Glomerular endothelial cell (primary cell): ENCODE measurements at places on chromosomes 5 and 9. TPM values are rescaled to one million over a fixed set of nuclear protein-coding genes. Genes with fewer than 3 reads are reported as not detected.

DNA sequence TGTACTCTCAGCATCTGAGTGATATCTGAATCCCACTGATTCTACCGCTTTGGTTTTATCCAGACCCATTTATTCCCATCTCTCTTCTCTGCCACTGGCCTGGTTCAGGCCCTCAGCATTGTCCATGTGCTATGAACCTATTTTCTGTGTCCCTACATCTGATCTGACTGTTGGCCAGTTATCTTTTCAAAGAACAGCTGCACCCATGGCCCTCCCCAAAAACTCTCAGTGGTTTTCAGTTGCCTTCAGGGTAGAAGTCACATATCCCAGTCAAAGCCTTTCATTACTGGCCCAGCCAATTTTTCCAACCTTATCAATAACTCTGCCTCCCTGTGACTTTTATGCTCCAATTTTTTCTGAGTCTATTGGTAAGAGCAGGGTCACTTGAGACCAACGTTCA lies 297.0 kb downstream of the TRIM32 start:
- no peak for DNase-seq

GRCh38 chr9:97980479-97980803 lies 2.7 kb upstream of the ANP32B start:
- no peak for DNase-seq

DNA sequence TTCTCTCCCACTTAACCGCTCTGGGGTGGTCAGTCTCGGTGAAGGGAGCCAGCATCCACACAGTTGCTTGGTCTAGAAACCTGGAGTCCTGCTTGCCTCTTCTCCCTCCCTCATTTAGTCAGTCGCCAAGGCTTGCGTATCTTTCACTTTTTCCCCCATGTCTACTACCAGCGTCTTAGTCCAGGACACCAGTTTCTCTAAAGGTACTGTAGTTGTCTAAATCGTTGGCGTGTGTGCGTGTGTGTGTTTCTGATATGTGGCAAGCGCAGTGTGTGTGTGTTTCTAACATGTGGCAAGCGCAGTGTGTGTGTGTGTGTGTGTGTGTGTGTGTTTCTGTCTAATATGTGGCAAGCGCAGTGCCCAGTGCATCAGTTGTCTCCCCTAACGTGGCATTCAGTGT lies 641 bp downstream of the ATP6V1G1 start:
- DNase-seq, result no peak

DNA sequence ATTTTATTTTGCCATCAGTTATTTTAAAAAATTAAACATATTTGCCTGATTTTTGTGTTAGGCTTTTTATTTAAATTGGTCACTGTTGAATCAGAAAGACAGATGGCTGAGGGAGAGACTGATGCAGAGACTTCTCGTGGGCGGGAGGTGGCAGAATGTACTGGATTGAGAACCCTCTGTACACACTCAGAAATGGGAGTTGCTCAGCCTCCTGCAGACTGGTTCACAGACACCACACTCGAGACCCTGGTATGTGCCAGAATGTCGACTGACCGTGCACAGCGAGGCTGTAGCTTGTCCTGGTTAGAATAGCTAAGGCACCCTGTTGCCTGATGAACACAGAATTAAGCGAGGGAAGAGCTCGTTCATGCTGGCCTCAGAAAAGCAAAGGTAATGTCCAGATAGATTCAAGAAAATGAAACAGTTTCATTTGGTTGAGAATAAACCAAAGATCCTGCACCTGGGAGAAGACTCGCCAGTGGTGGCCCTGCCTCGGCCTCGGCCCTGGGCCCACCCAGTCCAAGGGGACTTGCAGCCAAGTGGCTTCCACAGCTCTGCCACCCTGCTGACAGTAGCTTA lies 71.3 kb upstream of the OTULINL start:
- no peak for DNase-seq

DNA sequence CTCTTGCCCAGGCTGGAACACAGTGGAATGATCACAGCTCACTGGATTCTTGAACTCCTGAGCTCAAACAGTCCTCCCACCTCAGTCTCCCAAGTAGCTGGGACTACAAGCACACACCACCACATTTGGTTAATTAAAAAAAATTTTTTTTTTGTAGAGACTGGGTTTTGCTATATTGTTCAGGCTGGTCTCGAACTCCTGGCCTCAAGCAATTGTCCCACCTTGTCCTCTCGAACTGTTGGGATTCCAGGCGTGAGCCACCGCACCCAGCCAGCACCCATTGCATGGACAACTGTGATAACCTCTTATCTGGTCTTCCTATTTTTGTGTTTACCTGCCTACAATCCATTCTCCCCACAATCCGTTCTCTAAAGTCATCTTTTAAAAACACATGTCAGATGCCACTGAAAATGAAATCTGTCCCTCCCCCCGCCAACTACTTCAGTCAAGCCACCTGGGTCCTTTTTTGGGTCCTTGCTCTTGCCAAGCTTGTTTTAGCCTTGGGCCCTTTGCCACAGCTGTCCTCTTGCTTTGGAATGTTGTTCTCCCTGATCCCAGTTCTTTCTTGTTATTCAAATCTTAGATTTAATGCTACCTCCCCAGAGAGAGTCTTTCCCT lies 250.5 kb downstream of the PIK3R1 start:
- no peak for DNase-seq

- no peak for DNase-seq
Measured at GRCh38 chr5:158644301-158644700, 455.4 kb downstream of the EBF1 start.

GRCh38 chr5:88688156-88688983 lies 194.6 kb downstream of the MEF2C start:
- DNase-seq, result no peak

Gene CTXN3
- total RNA-seq, result not detected in 2 replicates

DNA sequence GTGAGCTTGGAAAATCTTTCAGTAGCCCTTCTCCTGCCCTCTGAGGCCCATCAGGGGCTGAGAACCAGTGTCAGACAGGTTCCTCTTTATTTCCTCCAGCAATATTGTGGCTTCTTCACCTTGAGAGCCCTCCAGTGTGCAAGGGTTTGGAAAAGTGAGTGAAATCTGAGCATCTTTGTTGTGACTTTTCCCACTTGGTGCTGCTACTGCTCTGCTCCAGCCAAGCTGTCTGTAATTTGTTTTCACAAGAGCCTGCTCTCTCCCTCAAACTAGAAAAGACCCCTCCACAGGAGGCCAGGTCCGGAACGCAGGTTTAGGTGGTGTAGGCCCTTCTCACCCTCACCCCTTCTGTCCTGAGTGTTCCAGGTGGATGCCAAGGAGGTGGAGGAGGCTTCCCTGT lies 57.4 kb upstream of the SPRY4 start:
- DNase-seq, result no peak

GRCh38 chr9:13139641-13140171 lies 139.8 kb downstream of the MPDZ start:
- DNase-seq, result peak; percentile 88

DNA sequence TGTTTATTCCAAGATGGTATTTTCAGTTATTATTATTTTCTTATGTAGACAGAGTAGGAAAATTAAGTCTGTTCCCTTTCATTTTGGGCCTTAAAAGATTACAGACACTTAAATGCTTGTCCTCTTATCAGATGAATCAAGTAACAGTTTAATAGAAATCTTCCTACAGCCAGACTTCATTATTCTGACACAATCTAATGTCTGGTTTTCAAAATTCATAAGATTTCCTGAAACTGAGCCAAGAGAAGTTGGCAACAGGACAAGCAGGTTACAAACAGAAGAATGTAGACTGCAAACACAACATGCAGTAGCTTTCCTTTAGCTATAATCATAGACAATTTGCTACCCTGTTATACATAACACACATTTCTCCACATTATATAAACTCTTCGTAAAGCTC lies 130.5 kb downstream of the FBXL17 start:
- peak; percentile 18 for DNase-seq

Gene ELAVL2
- 1.3 and 5.5 TPM in 2 replicates for total RNA-seq

GRCh38 chr5:38742821-38743220 lies 103.0 kb upstream of the OSMR start:
- DNase-seq, result no peak

GRCh38 chr5:118891252-118891651 lies 97.1 kb downstream of the DTWD2 start:
- DNase-seq, result no peak

- no peak for DNase-seq
Measured at GRCh38 chr5:69184621-69185020, 4.8 kb upstream of the CENPH start.

Gene RAPGEF6
- 7.3 and 12.5 TPM in 2 replicates for total RNA-seq

DNA sequence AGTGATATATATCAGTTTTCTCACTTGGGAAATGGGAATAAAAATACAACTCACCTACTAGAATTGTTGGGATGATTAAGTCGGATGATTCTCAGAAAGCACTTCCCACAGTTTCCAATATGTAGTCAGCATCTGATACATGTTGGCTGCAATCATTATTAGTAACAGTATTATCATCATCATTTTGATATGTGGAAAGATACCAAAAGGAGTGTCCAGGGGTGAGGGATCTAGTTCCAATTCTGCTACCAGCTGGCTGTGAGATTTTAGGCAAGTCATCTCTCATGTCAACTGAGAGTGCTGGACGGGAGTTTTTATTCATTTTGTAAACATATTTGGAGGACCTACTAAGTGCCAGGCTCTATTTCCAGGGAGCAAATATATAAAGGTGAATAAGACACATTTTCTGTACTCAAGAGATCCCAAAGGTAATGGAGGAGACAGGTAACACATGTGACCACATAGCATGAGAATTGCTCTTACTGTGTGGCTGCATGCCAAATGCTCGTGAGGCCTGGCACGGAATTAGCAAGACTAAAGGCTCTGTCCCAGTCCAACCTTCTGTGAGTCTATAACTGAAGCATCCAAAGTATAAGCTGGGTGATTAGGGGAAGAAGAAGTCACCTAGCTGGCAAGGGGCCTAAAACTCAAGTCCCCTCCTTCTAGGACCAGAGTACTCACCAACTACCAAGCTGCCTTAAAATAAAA lies 83.0 kb downstream of the GRIA1 start:
- no peak for DNase-seq

Gene DDX46
- 20.8 and 39.7 TPM in 2 replicates for total RNA-seq

Gene SLC34A3
- not detected in 2 replicates for total RNA-seq

DNA sequence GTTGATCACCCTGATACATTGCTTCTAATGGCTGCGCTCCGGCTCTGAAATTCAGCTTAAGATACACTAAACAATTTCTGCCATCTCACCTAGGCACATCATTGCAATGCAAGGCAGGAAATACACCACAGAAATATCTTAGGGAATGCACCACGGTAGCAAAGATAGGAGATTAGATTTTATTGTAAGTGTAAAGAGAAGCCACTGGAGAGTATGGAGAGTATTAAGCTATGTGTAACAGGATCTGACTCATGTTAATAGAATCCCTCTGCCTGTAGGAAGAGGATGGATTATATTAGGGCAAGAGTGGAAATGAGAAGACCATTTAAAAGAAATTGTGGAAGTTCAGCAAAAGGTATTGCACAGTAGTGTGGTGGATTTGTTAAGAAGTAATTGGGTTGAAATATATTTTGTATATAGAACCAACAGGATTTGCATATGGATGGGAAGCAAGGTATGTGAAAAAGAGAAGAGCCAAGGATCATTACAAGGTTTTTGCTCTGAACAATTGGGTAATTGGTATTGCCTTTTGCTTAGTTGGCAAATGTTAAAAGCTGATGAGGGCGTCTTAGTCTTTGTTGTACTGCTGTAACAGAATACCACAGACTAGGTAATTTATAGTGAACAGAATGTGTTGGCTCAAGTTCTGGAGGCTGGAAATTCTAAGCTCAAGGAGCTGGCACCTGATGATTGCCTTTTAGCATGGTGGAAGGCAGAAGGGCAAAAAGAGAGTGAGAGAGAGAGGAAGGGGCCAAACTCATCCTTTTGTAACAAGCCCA lies 636.1 kb downstream of the PSAT1 start:
- DNase-seq, result peak; percentile 69

GRCh38 chr5:30343707-30344106 lies 849.8 kb upstream of the CDH6 start:
- no peak for DNase-seq

GRCh38 chr9:120736881-120737280 lies 22.6 kb upstream of the MEGF9 start:
- no peak for DNase-seq

Gene GM2A
- 38.4 and 43.3 TPM in 2 replicates for total RNA-seq

GRCh38 chr5:9624196-9624947 lies 5.8 kb downstream of the TAS2R1 start:
- no peak for DNase-seq

DNA sequence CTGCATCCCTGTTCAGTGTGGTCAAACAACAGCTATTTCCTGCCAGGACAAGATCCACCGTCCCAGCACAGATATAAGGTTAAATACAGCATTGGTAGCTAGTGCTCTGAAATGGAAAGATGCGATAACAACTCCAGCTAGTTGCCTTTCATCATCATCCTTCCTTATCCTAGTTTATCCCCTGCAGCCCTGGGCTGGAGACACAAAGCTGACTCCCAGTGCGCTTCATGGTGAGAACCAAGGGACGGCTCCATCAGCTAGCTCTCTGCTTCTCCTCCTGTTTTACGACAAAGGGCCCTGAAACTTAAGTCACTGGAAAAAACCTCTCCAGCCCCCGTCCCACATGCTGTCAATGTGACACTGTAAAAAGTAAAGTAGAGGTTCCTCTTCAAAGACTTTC lies 37.9 kb downstream of the CDC14B start:
- DNase-seq, result no peak

Gene SLC2A8
- total RNA-seq, result 16.5 and 17.9 TPM in 2 replicates

DNA sequence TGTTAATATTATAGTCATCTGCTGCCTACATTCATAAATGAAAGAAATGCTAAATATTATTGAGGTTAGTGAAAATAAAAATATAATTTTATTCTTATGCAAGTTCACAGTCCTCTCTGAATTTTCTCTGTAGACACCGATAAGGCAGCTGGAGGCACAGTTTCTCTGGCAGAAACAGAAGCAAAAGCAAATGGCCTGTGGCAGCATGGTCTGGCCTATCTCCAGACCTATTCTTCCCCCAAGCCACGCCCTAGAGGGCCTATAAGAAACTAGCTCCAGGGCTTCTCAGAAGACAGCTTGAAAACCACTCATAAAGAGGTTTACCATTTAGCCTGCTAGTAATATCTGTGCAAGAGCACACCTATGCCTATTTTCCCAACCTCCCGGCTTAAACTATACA lies 28.4 kb downstream of the MRPS27 start:
- DNase-seq, result no peak

GRCh38 chr5:77696120-77696519 lies 57.6 kb upstream of the OTP start:
- DNase-seq, result no peak

Gene MCIDAS
- not detected in 2 replicates for total RNA-seq

DNA sequence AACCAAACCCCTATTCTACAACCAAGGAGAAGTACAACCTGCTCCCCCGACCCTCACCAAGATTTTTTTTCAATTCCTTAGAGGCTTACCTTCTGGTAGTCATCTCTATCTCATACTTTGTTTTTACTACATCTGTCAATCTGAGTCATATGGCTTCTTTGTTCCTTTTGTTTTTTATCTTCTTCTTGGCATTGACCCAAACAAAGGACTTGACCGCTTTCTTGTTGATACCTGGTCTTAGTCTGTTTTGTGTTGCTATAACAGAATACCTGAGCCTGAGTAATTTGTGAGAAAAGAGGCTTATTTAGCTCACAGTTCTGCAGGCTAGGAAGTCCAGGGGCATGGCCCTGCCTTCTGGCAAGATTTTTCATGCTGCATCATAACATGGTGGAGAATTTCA lies 352.7 kb downstream of the MLLT3 start:
- DNase-seq, result no peak
